Activated naive CD4-positive, alpha-beta T cell treated with anti-CD3 and anti-CD28 coated beads, Interleukin-2, amount 50 U/mL, for 16 hours (primary cell): ENCODE measurements at places on chromosomes 11 and 22.

- no peak for DNase-seq
Observed at GRCh38 chr11:39786281-39786680, 1673.2 kb downstream of the LRRC4C start.

- no peak for DNase-seq
Observed at GRCh38 chr11:3747704-3748103, 49.6 kb downstream of the NUP98 start.

DNA sequence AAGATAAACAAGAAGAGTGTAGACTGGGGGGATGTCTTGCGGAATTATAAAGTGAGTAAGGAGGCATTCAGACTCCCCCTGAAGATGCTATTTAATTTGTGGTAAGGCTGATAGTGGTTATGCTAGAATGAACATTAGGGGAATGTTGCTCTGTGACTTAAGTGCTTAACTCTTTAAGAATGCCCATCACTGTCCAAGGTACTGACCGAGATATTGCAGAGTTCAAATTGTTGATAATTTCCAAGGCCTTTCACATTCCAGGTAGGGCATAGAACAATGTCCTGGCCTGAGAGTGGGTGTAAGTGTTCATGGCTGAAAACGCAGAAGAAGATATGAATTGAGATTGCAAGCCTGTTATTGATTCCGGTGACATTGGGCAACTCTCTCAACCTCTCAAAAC is 90.3 kb upstream of the SEZ6L start:
- DNase-seq = no peak

GRCh38 chr11:123690485-123690884 is 36.1 kb upstream of the SCN3B start:
- DNase-seq = no peak

DNA sequence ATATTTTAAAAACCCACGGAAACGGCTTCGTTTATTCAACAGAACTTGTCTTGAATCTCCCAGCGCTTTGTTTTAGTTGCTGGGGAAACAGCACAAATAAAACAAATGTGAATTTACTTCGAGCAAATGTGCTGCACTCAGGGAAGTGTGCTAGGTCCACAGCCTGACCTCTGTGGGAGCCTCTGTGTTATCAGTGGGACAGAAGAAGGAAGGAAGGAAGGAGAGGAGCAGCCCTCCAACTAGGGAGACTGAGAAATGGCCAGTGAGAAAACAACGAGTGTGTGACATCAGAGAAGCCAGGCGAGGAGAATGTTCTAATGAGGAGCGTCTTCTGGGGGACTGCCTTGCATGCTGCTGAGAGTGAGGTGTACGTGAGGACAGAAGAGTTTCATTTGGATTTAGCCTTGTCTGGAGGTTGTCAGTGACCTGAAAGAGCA is 42.7 kb downstream of the PPP6R3 start:
- DNase-seq = no peak

DNA sequence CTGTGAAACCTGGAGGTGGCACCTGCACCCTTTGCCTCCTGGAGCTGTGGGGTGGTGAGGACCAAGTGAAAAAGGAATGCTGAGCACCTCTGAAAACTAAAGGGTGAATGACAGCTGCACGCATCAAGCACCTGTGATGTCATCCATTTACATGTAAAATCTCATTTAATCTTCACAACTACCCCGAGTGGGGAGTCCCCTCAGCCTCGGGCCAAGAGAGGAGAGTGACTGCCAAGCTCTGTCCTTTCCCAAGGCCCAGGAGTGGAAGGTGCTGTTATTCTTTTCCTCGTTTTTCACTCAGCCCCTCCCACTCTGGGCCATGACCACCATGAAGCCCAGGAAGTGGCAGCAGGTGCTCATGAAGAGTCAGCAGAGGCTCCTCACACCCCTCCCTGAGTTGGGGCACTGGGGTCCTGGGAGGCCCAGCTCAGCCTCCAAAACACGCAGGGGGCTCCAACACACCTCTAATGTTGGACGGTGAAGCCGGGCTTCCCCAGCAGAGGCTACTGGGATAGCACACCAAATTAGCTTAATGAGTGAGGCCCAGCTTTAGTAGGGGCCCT is 35.7 kb downstream of the NECTIN1 start:
- no peak for DNase-seq

DNA sequence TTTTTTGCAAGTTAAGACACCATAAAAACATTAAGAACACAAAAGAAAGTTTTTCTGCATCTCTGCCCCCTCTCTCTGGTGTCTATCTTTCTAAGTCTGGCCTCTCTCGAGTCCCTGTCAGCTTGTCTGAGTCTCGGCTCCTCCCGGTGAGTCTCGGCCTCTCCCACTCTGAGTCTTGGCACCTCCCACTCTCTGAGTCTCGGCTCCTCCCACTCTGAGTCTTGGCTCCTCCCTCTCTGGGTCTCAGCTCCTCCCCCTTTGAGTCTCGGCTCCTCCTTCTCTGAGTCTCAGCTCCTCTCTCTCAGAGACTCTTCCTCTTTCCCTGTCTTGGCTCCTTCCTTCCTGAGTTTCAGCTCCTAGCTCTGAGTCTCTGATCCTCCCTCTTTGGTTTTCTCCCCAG is 72.5 kb upstream of the AMPD3 start:
- no peak for DNase-seq

DNA sequence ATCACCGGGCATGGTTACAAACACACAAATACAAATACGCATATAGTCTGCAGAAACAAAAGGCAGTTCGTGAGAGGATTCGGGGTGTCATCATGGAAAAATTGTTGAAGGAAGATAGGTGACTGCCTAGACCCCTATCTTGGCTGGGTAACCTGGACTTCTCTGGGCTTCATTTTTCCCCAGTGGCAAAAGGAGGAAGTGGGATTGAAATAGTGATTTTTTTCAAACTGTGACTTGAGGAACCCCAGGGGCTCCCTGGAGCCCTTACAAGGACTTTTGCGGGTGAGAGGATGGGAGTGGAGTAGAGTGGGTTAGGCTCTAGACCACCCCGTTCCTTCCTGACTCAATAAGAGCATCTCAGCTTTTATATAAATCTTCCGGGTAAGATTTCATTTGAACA is 1.0 kb upstream of the ELF5 start:
- no peak for DNase-seq

- no peak for DNase-seq
Observed at GRCh38 chr11:118152020-118152551, 537 bp downstream of the SCN4B start.

DNA sequence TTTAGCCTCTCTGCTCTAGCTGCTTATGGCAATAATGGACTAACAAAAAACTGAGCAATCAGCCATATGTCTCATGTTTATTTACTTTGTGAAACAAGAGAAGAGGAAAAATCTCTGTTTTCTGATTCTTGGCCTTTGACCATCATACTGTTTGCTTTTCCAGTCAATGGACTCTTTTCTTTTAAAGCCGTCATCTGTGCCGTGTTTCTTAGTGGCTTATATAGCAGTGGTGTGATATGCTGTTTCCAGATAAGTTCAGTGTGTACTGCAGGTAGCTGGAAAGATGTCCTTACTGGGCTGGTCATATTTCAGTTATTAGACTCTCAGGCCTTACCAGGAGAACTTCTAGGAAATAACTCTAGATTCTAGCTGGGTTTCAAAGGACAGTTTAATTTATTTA is 33.6 kb upstream of the TECTA start:
- no peak for DNase-seq

DNA sequence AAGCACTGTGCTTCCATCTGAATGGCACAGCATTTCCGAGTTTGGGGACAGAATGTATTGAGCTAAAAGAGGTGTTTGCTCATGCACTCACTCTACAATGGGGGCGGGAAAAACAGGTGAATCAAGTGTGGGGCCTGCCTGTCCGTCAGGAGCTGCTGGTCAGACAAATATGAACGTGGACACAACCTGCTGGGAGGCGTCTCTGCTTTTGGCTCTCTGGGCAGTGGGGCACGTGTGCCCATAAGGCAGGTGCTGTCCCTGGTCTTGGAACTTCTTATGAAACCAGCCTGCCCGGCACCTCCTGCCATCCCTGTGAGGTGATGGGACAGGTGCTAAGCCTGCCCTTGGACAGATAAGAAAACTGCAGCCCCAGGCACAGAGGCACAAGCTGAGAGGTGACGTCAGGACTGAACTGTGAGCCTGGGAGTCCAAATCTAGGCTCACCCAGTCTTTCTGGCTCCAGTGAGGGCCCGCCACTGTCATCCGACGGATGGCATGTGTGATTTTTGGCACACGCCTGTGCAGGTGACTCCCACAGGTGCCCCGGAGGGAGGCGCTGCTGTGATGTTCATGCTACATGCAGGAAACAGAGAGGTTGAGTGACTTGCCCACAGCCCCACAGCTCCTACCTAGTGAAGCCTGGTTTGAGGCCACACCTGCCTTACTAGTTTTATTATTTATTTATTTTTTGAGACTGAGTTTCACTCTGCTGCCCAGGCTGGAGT is 51.6 kb downstream of the SMIM38 start:
- DNase-seq = no peak
